8988T (cell line): ENCODE measurements at places on chromosomes 3 and 15.

DNA sequence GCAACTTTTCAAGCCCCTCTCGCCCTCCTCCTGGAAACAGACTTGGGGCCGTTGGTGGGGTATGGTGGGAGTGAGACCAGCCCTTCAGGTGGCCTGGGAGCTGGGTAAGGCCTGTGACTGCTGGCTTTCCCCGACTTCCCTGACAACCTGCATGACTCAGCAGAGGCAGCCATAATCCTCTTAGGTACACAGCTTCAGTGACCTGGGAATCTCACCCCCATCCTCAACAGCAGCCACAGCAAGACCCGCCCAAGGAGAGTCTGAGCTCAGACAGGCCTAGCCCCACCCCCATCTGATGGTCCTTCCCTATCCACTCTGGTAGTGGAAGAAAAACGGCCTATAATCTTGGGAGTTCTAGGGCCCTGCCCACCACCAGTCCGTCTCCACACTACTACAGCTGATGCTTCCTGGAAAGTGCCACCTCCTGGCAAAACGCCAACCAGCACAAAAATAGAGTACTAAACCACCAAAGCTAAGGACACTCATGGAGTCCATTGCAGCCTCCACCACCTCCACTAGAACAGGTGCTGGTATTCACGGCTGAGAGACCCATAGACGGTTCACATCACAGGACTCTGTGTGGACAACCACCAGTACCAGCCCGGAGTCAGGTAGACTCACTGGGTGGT is 13.1 kb upstream of the SLC27A2 start:
- DNase-seq, result no peak

- DNase-seq, result no peak
Observed at GRCh38 chr3:171383206-171384018, 76.8 kb downstream of the TNIK start.

- DNase-seq, result no peak
Observed at GRCh38 chr3:151410891-151411559, 26.5 kb upstream of the P2RY12 start.

- no peak for DNase-seq
Observed at GRCh38 chr3:45120359-45121158, 25.6 kb downstream of the CDCP1 start.

DNA sequence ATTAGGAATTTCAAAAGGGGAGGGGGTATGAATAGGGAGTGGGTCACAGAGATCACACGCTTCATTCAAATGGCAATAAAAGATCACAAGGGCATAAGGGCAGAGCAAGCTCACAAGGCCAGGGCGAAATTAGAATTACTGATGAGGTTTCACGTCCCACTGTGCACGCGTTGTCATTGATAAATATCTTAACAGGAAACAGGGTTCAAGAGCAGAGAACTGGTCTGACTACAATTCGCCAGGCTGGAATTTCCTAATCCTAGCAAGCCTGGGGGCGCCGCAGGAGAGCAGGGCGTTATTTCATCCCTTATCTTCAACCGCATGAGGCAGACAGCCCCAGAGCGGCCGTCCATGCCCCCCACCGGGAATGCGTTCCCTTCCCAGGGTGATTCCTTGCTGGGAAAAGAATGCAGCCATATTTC is 18.1 kb upstream of the SMCO1 start:
- no peak for DNase-seq

GRCh38 chr3:188528396-188528795 is 374.4 kb downstream of the LPP start:
- DNase-seq, result no peak

- peak; percentile 45 for DNase-seq
Observed at GRCh38 chr15:69523010-69524001, 70.7 kb downstream of the RPLP1 start.

GRCh38 chr15:75570126-75570845 is 8.8 kb downstream of the PTPN9 start:
- no peak for DNase-seq

DNA sequence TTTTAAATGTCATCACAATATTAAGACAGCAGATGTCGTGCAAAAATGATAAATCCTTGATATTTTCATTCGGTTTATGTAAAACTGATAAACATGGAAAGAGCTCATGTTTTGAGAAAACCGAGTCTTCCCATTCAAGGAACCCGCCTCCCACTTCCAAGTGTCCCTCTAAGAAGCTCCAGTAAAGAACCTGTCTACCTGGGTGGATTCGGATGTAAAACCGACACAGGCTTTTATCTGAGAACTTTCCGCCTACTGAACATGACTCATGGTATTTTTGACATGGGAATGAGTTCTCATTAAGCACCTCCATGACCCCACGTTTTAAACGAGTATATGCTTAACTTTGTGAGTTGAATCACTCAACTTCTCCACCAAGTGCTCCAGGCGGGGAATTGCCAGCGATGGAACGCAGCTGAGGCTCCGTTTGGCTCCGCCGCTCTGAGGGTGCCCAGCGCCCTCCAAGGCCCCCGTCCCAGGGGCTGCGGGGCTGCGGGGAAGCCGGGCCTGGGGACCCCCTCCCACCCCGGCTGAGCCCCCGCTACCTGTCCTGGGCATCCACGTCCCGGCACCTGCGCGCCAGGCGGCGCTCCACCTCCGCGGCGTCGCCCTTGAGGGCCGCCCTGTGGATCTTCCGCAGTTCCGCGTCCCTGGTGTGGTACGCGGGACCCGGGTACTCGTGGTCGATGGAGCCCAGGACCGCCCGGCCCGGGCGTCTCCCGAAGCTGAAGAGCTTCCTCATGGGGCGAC is 119.9 kb downstream of the LMLN start:
- no peak for DNase-seq

- DNase-seq, result no peak
Observed at GRCh38 chr3:113132571-113132996, 78.8 kb upstream of the BOC start.

DNA sequence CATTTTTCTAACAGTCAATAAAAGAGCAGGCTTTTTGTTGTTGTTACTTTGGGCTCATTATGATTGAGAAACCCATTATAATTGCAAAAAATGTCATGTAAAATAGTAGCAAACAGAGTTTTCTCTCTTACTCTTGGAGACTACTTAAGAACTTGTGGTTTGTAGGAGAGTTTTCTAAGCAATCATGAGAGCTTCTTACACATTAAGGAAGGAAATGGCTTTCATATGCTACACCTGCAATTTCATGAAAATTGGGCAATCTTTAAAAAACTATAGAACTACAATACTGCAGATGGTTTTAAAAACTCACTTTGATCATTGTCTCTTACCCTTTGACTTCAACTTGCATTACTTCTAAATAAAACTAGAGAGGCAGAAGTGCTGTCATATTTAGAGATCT is 701.8 kb downstream of the ZPLD1 start:
- DNase-seq, result no peak

- no peak for DNase-seq
Observed at GRCh38 chr3:14346191-14346590, 56.2 kb upstream of the SLC6A6 start.

GRCh38 chr3:129007792-129008191 is 6.7 kb downstream of the EFCC1 start:
- no peak for DNase-seq

DNA sequence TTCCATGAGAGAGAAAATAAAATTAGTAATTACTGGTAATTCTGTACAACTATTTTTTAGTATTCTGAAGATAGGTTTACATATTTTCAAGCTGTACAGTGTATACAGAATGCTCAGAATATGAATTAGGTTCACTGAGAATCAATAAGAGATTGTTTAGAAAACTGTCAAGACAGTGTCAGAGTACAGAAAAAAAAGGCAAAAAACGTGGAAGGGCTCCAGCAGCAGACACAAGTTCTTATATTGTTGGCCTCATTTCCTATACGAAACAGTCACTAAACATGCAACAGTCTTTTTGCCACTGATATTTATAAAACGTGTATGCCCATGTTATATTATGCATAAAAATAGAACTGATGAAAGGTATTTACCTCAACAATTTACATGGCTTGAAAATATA is 103.9 kb downstream of the ISL2 start:
- DNase-seq, result no peak

DNA sequence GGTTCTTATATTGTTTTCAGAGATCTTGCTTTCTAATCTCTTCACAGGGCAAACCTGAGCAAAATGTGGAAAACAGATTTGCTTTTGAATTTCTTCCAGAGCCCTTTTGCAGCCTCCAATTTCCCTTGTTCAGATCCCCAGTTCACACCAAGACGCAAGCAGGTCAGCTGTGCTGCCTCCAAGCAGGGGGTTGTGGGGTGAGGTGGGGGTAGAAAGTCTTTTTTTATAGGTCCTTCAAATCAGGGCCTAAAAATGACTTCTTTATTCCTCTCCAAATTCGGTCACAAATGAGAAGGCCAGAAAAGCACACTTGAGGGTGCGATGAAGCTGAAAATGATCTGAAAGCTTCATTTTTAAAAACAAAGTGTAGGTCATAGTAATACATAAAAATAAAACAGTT is 26.3 kb upstream of the AVEN start:
- no peak for DNase-seq

DNA sequence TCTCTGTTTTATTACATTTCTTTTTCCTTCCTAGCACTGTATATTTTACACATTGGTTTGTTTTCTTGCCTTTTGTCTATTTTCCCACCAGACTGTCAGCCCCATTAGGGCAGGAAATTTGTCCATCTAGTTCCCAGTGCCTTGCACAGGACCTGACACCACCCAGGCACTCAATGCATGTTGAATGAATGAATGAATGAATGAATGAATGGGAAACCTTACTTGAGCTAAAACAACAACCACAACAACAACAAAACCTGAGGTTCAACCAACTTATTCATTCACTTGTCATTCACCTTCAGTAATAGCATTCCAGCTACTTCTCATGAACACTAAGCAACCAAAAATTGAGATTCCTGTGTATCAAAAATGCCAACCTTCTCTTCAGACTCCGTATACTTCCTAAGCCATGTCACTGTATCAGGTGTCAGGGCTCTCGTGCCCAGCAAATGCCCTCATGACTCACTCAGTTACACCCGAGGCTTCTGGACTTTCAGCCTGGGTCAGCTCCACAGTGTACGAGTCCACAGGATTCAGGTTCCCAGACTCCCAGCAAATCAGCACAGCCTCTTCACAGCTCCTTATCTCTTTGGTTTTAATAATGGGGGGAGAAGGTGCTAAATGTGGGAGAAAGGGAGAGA is 37.3 kb downstream of the FSD2 start:
- DNase-seq, result no peak

DNA sequence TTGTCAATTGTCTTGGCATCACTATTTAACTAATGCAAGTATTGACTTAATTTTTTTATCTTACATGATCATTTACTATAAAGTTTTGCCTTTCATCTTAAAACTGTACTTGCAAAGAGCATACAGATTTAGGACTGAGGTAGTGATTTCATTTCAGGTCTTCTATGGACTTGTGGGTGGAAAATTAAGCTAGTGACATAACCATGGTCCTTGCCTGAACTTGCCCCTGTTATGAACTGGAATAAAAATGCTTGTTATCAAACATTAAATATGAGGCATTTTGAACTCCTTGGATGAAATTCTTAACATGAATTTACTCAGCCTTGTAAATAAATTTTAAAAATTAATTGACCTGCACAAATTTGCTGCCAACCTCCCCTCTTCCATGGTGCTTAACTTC is 712.0 kb downstream of the NAALADL2 start:
- DNase-seq, result no peak

DNA sequence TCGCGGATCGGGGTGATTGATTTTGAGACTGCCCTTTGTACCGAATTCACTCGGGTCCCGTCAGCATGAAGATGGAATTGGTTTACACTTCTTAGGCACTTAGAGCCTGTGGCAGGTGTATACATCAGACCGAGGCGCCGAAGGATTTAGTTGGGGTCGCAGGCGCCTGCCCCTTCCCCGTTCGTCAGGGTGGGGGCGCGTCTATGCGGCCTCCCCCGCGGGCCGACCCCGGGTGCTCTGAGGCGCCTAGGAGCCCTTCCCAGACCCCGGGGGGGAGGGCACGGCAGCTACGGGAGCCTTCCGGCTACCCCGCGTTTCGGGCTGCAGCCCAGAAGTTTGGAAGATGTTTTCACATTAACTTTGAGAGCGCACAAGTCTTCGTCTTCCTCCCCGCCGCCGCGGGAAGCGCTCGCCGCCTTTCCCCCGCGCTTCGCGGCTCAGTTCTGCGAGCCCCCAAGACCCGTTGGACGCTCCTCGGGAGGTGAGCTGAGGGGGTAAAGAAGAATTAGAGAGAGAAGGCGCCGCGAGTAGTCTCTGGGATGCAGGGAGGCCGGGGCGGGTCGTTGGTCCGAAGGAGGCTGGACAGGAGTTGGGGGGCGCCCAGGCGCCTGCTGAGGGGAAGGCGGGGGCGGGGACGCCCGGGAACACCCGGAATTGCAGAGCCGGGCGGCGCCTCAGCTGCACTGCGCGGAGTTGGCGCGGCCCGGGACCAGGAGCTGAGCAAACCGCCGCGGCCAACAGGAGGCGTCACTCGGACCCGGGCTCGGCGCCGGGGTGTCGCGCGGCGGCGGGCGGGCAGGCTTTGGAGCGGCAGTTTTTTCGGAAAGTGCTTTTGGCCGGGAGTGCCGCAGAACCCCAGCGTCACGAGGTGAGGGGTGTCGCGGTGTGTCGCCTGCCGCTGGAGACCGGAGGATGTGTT is 780 bp downstream of the TIPARP start:
- peak; percentile 34 for DNase-seq

DNA sequence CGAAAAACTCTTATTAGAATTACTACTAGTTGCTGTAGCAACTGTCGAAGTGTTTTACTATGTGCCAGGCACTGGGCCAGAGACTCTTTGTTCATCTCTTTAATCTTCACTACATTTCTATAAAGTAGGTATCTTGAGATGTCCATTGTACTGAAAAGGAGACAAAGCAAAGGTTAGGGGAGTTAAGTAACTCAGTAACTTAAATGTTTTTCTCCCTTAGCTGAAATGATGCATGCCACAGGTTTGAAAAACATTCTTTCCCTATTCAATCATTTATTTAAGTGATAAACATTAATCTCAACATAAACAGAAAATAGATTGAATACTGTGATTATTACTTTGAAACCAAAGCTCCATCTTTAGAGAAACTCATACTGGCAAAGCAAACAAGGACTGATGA is 776.2 kb downstream of the FHIT start:
- DNase-seq, result no peak

DNA sequence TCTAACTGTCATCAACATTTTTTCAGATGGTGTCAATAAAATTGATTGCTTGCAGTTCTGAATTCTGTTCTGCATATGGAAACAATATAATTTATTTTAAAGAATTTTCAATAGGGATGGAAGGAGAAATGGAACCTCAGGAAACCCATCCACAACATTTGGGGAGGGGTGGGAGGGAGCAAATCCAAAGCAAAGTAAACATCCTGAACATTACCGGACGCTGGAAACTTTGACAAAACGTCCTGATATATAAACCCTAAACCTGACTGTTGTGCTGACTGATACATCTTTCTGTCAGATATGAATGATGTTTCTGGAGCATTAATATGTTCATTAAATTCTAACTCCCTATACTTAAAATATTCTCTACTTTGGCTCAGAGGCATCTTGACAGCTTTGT is 479.0 kb downstream of the FOXP1 start:
- no peak for DNase-seq
